Upper lobe of right lung (tissue), 1 donor: ENCODE measurements at places on chromosomes 11 and 22.

DNA sequence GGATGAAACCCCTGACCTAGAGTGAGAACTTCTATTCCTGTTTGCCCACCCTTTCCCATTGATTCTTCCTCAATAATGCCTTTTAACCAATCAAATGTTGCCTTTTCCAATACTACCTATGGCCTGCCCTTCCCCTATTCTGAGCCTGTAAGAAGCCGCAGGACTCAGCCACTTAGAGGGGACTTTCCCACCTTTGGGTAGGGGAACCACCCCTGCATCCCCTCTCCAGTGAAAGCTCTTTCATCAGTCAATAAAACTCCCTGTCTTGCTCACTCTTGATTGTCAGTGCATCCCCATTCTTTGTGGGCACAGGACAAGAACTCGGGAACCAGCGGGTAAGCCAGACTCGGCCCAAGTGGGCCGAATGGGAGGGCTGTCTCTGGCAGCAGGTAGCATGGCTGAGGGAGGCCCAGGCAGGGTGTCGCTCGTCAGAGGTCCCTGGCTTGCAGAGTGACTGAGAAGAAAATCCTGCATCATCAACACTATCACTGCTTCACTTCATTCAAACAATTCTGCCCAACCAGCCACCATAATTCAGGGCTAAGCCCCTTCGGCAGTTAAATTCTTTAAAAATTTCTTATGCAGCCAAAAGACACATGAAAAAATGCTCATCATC is 30.4 kb downstream of the LDHAL6A start:
- no peak for DNase-seq

- no peak for DNase-seq
Observed at GRCh38 chr11:6693342-6694228, 10.4 kb upstream of the MRPL17 start.

DNA sequence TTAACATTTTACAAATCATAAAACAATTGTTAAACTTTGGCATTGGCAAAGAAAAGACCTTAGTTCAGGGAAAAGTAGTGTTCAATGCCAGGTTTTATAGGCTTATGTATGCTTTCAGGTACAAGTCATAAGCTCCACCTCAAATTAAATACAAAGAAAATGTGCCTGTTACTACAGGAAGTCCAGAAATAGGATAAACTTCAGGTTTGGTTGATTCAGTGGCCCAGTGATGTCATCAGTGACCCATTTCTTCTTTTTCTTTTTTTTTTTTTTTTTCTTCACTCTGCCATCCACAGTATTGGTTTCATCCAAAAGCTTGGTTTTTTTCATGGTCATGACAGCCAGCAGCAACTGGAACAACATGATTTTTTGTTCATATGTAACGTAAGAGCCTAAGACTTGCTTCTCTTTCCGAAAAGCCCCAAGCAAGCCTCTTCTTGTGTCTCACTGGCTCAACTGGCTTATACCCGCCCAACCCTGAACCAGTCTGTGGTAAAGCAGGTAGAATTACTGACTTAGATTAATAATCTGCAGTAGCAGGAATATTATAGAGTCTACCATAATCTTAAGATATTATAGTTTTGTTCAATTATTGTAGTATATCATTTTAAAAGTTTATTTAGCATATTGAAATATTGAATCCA is 46.2 kb downstream of the TTC17 start:
- no peak for DNase-seq

DNA sequence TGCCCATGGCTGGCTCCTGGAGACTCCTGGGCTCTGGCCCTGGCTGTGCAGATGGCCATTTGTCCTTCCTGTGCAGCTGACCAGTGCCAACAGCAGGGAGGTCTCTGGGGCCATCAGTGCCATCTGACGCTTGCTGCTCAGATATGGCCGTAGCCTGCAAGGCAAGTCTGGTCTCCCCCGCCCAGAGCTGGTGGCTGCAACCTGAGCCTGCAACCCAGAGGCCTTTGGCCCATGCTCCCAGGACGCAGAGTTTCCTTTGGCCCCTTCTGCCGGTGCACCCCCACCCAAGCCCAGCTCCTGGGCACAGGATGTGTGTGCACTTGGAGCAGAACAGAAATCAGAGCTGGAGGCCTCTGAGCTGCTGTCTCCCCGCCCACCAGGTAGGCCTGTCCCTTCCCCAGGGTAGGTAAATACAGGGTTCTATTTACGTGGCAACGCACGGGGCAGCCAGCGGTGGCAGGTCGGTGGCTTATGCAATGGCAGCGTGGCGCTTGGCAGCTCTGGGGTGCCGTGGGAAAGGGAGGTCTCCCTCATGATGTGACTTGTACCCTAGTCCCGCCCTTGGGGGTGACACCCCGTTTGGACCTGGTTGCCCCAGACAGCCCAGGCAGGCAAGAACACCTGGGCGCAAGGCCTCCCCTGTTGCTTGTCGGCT is 21.0 kb upstream of the MYEOV start:
- peak; percentile 66 for DNase-seq

DNA sequence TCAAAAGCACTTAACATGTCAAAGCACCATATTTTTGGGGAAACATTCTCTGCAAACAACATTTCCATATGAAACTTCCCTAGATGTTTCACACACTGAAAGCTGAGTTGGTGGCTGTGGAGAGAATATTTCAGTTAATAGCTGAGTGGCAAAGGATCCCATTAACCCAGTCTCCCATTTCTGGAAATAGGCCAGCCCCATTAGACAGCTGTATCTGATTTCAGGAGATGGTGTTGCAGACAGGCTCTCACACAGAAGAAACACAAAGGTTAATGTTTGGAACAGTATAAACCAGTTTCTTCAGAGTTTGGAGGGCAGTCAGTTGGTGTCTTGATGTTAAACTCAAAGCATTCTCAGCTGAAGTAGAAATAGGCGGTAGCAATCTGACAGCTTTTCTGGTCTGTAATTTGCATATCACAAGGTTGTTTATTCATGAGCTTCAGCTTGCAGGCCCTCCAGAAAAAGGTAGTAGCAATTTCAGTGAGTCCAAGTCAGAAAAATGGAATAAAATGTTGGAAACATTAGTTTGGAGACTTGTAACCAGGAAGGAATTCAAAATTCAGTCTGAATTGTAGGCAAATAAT is 15.5 kb upstream of the ZBTB44 start:
- no peak for DNase-seq

DNA sequence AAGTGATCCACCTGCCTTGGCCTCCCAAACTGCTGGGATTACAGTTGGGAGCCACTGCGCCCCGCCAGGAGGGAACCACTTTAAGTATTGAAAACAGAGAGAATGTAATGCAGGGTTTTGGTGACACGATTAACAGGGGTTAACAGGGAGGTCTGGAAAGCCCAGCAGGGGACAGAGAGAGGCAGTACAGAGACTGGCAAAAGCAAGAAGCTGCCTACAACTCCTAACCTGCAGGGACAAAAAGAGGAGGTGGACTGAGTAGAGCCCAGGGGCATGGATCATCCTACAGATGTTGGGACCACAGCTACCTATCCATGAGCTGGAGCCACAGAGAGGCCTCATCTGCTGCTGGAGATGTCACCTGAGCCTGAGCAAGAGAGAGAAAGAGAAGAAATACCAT is 1.7 kb upstream of the SPINDOC start:
- DNase-seq: no peak

- peak; percentile 28 for DNase-seq
Observed at GRCh38 chr11:120830085-120830620, 193.7 kb upstream of the TBCEL start.

GRCh38 chr22:43592476-43592875 is 180.7 kb downstream of the MPPED1 start:
- DNase-seq: no peak

- DNase-seq: no peak
Observed at GRCh38 chr22:47133061-47133969, 370.9 kb downstream of the TBC1D22A start.

- DNase-seq: peak; percentile 84
Observed at GRCh38 chr11:60915248-60915914, 1.4 kb downstream of the TMEM109 start.
